Aorta (tissue), 5 donors: ENCODE measurements at places on chromosomes 7 and 10.

DNA sequence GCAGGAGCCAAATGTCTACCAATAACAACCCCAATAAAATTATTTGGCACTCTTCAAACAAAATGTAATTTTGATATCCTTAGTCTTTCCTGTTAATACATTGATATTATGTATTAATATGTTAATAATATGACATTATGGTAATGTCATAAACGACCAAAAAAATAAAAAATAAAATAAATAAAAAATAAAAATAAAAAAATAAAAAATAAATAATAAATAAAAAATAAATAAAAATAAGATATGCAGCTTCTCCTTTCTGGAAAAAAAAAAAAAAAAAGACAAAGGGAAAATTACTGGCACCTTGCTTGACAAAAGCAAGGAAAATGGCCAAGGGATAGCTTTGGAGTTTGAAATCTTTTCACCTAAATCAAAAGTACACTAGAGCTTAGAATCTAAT lies 168.5 kb downstream of the PPP1R17 start:
- no peak for DNase-seq

DNA sequence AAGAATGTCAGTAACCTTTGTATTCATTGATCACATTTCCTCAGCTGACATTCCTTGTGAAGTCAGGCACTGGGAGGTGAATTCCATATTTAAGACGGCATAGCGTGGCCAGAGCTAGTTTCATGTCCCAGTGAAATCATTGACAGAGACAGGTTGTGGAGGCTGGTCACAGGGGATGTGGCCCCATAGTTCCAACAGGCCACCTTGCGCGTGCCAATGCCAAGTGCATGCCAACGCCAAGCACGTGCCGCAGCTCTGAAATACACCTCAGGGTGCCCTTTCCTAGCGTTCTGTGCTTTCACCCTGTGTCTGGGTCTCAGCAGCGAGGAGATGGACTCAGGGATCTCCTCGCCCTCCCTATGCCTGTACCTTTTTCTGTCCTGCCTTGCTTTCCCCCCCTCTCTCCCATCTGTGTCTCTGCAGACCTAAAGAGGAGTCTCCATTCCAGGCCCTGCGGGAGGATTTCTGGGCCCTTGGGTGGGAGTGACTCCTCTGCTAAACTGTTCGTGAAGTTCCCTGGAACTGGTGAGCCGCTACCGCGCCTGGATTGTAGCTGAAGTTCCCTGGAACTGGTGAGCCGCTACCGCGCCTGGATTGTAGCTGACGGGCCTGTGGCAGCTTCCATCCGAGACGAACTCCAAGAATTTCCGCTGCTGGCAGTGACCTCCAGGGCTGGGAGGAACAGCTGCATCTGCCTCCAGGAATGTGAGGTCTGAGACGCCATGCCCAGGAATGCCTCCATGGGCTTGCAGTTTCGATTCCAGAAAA lies 19.7 kb downstream of the AQP1 start:
- DNase-seq: no peak

- DNase-seq: no peak
These were observed 58.9 kb upstream of the USP6NL start for GRCh38 chr10:11670381-11670780.

- DNase-seq: no peak
These were observed 166.4 kb upstream of the PPP1R3A start for GRCh38 chr7:114085313-114085591.

DNA sequence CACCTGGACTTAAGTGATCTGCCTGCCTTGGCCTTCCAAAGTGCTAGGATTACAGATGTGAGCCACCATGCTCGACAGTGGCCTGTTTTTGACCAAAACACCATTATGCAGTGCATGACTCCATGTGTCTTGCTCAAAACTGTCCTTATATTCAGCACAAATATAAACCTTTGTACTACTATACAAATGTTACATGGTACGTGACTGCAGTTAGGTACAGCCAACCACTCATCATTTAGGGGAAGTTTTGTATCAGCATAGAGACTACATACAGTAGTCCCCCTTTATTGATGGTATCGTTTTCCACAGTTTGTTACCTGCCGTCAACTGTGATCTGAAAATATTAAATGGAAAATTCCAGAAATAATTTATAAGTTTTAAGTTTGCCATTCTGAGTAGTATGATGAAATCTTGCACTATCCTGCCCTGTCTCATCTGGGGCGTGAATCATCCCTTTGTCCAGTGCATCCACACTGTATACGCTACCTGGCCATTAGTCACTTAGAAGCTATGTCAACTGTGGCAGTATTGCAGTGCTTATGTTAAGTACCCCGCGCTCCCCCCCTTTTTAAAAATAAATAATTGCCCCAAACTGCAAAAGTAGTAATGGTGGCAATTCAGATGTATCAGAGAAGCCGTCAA lies 23.3 kb upstream of the ZNF282 start:
- DNase-seq: no peak

DNA sequence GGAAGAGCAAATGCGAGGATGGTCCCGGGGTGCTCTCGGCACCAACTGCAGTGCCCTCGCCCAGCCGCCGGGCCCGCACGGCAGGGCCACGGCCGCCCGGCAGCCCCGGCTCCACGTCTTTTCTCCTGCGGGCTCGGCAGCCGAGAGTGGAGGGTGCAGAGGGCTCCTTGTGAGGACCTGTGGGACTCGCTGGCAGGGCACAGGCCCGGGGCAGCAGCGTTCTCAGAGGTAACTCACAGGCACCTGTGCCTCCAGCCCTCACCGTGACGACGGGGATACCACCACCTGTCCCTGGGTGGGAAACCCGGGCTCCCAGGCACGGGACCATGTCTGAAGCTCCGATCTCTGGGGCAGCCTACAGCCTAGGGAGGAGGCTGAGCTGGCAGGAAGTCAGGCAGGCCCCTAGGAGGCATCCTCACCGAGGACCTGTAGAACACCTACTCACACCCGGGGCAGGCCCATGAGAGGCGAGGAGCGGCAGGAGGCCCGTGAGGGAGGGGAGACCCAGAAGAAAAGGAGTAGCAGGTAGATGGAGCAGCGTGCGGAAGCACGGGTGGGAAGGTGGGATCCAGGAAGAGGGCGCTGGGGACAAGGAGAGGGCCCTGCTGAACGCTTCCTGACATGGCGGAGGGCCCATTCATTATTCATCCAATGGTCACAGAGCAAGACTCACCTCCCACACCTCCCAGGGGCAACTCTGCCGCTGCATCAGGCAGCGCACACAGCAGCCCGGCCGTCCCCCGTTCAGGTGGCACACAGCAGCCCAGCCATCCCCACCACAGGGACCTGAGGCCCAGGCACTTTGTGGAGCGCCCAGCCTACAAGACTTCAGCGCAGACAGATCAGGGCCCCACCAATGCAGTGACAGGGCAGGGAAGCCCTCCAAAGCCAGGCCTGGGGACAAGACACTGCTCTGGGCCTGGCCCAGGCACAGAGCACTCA lies 244.9 kb downstream of the MAD1L1 start:
- no peak for DNase-seq

GRCh38 chr10:7467031-7467667 lies 56.3 kb upstream of the SFMBT2 start:
- no peak for DNase-seq

- DNase-seq: peak; percentile 60
These were observed 44.5 kb upstream of the AGR3 start for GRCh38 chr7:16926283-16926682.

DNA sequence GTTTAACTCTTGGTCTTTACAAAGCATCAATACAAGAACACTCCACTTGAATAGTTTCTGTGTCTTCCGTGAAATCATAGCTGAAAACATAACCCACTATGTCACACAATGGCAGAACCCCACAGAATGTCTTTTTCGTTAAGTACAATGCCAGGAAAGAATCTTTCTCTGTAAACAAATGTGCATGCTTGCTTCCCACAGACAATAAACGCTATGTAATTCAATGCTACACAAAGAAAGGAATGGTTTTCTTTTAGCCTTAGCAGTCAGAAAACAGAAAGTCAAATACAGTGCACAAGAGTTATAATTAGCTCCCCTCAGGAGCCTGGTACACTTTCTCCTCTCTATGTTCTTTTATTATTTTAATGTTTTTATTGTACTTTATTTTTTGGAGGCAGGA lies 186.1 kb downstream of the SRPK2 start:
- no peak for DNase-seq

GRCh38 chr10:71608819-71609768 lies 110.5 kb downstream of the C10orf105 start:
- DNase-seq: peak; percentile 85

DNA sequence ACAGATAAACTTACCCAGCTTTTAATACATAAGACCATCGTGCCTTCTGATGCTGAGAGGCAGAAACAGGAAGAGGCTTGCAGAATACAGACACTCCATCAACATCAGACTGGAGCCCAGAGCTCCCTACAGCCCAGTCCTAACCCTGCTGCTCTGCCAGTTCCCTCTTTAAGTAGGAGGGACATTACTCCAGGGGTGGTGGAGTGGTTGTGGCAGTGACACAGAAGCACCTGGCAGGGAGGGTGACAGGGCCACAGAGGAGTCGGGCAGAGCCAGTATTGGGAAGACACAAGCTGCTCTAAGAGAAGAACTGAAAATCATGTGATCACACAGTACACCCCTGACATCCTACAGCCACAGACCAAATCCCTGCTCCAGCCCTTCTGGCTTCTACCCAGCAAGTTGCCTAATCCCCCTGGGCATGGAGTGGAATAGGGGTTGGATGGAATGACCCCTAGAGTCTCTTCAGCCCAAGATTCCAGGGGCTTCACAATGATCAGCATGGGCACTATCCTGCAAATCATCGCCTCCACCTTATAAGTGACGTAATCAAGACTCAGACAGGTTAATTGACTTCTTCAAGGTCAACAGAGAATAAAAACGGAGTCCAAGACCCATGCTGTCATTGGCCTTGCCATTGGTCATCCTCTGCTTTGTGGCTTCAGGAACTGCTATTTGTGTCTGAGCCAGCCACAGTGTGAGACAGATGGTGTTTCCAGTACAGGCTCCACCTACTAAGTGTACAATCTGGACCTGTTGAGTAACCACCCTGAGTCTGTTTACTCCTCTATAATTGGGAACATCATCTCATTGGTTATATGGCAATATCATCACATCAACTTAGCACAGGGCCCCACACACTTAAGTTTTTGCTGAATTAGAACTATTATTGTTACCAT lies 61.1 kb upstream of the ZMIZ1 start:
- DNase-seq: no peak

DNA sequence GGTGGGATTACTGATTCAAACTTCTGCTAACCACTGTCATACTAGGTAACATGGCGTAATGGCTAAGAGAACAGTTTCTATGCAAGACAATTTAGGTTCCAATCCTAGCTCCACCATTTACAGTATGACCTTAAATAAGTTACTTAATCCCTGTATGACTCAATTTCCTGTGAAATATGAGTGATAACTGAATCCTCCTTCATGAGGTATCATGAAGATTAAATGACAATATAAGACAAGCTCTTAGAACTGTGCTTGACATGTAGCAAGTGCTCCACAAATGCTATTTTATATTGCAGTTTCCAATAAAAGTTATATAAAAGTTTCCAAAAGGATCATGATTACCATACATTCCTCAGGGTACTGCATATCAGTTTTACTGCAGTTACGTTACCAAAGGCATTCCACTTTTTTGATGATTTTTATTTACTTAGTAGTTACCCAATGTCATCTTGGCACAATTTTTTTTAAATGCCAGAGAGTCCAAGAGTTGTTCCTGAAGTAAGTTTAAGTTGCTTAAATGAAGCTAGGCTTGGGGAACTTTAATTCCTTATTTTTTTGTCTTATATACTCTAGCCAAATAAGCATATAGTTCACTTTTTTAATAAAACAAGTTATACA lies 7.1 kb downstream of the DOCK4 start:
- no peak for DNase-seq

GRCh38 chr7:26233902-26234511 lies 32.5 kb downstream of the CBX3 start:
- DNase-seq: no peak

GRCh38 chr10:108902619-108903285 lies 1020.6 kb downstream of the XPNPEP1 start:
- DNase-seq: no peak

DNA sequence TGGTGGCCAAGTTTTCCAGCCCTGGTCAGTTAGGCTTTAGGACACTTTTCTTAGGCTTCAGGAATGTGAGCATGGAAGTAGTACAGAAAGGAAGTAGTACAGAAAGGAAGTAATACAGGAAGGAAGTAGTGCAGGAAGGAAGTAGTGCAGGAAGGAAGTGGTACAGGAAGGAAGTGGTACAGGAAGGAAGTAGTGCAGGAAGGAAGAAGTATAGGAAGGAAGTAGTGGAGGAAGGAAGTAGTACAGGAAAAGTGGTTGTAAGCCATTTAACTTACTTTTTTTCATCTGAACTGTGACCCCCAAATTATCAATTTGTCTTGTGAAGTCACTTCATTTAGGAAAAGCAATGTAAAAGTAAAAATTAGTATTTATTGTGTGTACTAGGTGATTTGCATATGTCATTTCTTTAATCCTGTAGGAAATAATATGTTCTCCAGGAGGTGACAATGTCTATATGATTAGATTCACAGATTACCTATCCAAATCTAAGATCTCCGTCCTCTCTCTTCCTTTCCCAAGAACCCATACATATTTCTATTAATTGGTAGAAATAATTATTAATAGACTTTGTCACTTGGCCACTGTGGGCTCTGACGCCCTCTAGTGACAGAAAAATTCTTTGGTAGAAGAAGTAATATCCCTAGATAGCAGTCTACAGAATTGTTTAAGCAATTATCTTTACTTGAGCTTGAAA lies 3.9 kb upstream of the FAS start:
- no peak for DNase-seq

GRCh38 chr7:107593025-107593410 lies 13.0 kb downstream of the BCAP29 start:
- no peak for DNase-seq

DNA sequence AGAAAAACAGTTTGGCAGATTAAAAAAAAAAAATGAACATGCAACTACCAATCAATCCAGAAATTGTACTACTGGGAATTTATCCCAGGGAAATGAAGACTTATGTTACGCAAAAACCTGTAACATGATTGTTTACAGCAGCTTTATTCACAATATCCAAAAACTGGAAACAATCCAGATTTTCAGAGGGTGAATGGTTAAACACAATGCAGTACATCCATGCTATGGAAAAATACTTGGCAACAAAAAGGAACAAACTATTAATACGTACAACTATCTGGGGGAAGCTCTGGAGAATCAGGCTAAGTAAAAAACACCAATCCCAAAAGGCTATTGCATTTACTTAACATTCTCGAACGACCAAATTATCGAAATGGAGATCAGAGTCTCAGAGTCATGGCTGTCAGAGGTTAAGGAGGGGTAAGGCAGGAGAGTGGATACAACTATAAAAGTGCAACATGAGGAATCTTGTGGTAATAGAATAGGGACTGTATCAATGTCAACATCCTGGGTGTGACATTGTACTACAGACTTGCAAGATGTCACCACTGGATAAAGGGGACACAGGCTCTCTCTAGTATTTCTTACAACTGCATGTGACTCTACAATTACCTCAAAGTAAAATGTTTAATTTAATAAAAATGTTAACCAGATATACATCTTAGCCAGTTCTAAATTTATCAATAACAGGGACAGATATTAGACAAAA lies 21.5 kb upstream of the RUFY2 start:
- no peak for DNase-seq

GRCh38 chr7:144037414-144038035 lies 11.2 kb upstream of the OR2A5 start:
- DNase-seq: no peak

GRCh38 chr7:71349682-71350481 lies 217.9 kb downstream of the GALNT17 start:
- DNase-seq: no peak

GRCh38 chr10:20991526-20991925 lies 94.4 kb upstream of the NEBL start:
- no peak for DNase-seq
